ENCODE measurements at places on chromosomes 3 and 15.

DNA sequence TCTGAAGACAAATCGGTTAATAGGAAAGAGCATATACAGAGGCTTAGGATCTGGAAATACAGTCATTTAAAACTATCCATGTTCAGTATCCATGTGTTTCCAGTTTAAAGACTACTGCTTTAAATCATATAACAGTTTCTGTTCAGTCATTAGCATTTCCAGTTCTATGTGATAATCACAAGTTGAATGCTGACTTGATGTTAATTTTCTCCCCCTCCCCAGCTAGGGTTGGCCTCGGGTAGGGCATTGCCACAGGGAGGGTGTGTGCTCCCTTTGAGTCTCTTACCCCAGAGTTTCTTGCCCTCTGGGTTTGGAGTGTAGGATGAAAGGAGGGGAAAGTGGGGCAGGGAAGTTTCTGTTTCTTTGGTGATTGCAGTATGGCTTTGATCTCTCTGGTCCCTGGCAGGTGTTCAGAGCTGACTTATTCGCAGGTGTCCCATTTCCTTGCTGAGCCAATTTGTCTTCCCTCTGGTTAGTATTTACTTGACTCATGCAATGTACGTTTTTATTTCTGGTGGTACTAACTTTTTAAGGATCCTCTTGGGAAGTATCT lies 86.3 kb downstream of the SH3GL3 start:
- no peak for DNase-seq

DNA sequence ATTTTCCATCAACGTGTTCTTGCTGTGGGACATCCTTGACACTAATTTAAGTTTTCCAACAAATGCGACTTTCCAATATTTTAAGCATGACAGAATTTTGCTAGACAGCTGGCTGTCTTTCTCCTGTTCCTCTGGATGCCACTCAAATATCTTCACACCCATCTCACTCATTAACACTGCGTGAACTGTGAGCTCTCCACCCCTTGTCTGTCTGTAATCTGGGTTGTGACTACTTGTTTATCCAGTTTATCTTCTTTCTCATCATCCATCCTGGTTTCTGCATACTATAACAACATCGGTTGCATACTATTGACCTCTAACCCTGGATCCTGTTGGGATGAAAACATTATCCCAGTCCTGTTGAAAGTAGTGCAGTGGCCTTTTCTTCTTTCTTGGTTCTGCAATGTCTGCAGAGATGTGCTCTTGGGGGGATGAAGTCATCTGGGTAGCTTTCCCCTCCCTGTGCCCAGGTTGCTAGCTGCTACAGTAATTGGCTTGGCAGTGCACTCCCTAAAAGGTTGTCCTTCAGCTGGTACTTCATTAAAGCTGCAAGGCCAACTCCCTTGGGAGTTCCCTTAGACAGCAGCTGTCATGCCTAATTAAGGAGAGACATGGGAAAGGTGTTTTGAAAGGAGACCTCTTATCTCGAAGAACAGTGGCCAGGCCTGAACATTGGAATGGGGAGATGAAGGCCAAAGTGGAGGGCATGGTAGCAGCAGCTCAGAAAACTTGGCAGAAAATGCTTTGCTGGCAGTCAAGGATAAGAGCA lies 24.7 kb downstream of the KAT2B start:
- DNase-seq: no peak

- no peak for DNase-seq
Observed at GRCh38 chr15:73891328-73892315, 18.3 kb downstream of the TBC1D21 start.

DNA sequence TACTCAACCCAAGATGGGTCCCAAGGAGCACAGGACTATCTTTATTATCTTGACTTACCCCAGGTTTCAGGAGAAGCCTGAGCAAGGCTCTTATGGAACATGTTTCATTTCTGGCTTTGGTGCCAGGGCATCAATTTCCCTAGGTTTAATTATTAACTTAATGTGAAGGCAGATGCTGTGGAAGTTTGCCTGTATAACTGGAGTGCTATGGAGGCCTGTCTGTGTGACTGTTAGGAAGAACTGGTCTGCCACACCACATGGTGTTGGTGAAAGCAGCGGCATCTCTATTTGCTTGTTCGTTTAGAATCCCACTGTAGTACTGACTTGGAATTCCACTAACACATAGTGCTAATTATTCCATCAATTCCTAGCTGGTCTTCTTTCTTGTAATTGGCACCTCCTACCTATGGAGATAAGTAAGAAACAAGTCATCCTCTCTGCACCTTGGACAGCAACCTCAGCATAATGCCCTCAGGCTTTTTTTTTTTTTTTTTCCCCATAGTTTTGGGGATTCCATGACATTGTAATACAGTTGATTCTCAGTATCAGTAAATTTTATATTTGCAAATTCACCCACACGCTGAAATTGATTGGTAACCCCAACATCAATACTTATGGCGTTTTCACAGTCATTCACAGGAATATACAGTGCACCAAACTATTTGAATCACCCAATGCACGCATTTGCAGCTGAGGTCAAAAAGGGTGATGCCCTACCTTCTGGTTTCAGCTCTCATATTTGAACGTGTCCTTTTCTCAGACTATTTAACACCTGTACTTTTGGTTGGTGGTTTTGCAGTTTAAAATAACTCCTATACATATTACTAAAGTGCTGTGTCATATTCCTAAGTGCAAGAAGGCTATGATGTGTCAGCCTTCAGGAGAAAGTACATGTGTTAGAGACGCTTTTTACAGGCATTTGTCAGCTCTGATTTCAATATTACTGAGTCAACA lies 772.8 kb upstream of the LMCD1 start:
- no peak for DNase-seq

DNA sequence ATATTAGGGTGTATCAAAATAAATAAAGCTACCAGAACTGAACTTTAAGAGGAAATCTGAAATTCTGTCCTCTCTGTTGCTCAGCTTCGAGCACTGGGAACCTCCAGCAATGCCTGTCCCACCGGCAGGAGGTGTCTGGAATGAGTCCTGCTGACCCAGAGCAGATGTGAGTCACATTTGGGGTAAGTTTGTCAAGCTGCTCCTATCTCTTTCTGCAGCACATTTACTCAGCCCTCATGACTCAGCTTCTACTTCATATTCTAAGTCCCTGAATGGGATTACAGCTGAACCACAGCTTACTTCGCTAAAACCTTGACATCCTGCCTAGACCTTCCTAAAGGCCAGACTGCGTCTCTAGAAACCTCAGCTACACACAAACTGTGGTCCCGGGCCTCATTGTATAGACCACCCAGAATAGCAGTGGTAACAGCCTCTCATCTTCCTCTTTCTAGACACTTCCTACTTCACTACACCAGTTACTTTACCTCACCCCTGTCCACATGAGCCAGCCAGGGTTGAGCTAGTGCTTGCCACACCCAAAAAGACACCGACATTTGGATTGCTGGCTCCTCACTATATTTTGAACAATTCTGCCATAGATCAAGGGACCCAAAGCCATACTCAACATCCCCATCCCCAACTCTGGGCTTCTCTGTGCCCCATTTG lies 109.6 kb upstream of the TMCO5A start:
- DNase-seq: no peak

- no peak for DNase-seq
Observed at GRCh38 chr3:37210230-37210629, 35.8 kb upstream of the LRRFIP2 start.

Data from SK-MEL-5 (cell line).